ENCODE measurements at places on chromosomes 7 and 10.

DNA sequence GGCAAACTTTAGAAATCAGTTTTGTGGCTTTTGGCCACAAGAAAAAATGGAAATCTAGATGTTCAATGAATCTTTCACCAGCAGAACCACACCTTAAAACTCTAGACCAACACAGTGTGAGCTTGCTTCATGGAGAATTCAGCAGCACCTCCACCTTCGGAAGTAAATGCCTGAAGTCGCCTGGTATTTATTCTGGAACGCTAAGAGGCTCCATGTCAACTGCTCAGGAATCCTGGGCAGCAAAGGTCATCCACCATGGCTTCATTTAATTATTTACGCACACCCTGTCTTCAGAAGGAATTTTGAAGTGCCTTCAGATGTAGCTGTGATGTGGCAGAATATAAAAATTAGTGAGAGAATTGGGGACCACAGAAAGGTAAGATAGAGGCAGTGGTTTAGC lies 167.7 kb downstream of the GFRA1 start:
- DNase-seq = no peak

DNA sequence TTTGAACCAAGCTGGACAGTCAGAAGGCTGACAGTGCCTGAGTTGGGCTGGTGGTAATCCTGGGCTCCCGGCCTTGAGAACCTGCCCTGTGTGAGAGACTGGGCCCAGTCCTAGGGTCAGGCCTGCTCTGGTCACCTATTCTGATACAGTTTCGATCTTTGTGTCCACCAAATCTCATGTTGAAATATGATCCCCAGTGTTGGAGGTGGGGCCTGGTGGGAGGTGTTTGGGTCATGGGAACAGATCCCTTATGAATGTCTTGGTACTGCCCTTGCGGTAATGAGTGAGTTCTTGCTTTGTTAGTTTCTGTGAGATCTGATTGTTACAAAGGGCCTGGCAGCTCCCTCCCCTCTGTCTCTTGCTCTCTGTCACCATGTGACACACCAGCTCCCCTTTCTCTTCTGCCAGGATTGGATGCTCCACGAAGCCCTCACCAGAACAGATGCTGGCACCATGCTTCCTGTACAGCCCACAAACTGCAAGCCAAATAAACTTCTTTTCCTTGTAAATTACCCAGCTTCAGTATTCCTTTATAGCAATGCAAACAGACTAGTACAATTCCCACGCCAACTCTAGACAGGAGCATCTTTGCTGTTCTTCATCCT lies 111.8 kb upstream of the ZNF438 start:
- DNase-seq = no peak

DNA sequence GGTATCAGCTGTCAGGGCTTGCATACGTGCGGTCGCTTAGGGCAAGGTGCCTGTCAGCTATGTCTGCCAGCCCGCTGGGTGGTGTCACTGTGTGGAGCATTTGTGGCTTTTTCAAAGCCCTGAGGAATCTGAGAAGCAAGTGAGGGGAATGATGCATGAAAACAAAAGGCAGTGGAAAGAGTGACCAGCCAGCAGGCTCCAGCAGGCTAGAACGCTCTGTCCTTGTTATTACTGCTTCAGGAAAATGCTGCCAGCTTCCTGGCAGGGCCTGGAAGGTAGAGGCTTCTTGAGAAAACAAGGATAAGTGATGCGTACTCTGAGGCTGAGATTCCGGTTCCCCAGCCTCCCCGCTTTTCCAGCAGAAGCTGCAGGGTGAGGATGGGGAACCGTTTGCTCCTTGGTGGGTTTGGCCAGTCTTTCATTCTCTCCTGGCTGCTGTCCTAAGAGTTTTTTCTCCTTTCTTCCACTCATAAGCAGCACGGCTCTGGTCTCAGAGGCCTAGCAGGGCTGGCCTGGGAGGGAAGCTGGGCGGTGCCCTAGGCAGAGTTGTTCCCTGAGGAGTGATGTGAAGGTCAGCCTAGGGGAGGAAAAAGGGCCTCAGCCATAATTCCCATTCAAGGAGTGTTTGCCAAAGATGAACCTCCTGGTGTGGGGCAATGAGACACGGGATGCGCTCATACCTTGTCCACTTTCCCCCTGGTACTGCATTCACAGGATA lies 42.8 kb upstream of the MKLN1 start:
- DNase-seq = no peak

DNA sequence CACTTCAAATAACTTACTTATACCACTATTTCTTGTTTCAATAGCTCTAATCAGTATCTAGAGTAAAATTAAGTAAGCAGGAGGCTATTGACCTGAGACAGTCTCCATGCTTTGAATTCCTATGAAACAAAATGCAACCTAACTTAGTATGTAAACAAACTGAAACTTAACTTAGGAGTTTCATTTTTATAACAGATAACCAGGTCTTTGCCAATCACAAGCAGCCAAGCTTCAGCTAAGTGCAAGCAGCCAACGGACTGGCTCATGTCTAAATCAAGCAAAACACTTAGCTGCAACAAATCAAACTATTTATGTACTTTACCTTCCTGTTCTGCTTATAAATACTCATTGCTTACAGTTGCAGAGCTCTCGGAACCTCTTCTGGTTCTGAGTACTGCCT lies 4.4 kb upstream of the GSTK1 start:
- no peak for DNase-seq

GRCh38 chr10:131996466-131997365 lies 15.0 kb upstream of the BNIP3 start:
- no peak for DNase-seq

All from inflammatory macrophage treated with lipopolysaccharide for 1 hour (primary cell).